ENCODE measurements at places on chromosomes 12 and 14. TPM values are rescaled to one million over a fixed set of nuclear protein-coding genes. Genes with fewer than 3 reads are reported as not detected.
A peak's percentile ranks its signal among the peaks of the same experiment; 100 is the strongest.

DNA sequence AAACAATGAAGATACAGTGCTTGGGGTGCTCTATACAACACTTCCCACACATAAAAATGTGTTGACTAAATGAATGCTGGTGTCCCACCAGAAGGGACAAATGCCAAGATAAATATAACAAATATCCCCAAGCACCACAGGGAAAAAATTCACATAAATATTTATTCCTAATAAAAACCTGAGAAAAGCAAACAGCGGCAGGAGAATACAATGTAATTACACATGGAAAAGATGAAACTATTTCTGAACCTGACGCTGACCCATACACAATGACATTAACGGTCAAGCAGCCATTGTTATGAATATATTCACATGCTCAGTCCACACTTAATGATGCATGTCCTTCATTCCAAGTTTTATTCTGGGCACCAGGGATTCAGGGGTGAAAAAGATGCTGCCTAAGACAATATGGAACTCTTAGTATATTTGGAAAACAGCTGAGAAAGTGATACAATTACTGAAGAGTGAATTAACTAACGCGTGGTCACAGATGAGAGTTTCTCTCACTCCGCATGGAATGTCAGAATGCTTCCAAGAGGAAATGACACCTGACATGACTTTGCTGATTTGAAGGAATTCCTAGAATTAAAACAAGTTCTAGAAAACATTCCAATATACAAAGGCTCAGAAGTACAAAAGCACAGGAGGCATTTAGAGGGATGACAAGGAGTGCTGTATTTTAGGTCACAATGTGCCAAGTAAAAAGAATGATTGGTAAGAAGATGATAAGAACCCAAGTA is 27.9 kb upstream of the PTPRR start:
- no peak for DNase-seq
- H3K4me1 ChIP-seq = no peaks in the 10 kb centered on the region
- no peak overlapping the region for H3K4me3 ChIP-seq
- H3K27ac ChIP-seq = no peak overlapping the region

- H3K4me1 ChIP-seq = no peaks in the 10 kb centered on the region
- no peak overlapping the region for H3K27ac ChIP-seq
- H3K27me3 ChIP-seq = no peaks in the 10 kb centered on the region
- no peaks in the 10 kb centered on the region for H3K36me3 ChIP-seq
- H3K4me3 ChIP-seq = no peak overlapping the region
These were observed 6.5 kb upstream of the VRK1 start for GRCh38 chr14:96790706-96791105.

GRCh38 chr12:59963546-59963945 is 367.7 kb downstream of the SLC16A7 start:
- H3K4me3 ChIP-seq = no peak overlapping the region
- no peaks in the 10 kb centered on the region for H3K27me3 ChIP-seq
- no peak overlapping the region for H3K27ac ChIP-seq
- H3K4me1 ChIP-seq = no peaks in the 10 kb centered on the region
- H3K36me3 ChIP-seq = no peaks in the 10 kb centered on the region

DNA sequence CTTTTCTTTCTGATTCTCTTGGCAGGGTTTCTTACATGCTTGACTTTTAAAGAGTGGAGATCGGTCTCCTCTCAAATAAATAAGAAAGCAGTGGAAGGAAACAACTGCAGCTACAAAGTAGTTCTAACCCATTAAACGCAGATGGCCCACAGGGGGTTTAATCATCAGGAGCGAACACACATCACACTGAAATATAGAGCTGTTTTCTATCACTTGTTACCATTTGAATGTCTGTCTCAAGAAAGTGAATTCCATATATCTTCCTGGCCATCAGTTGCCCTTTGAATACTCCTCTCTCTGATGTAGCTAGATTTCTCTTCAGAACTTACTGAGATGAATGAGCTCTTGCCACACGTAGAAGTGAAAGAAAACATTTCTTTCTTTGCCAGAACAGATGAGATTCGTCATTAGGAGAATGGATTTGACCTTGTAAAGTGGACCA is 29.1 kb downstream of the ALX1 start:
- H3K4me1 ChIP-seq = no peaks in the 10 kb centered on the region
- H3K4me3 ChIP-seq = no peak overlapping the region
- no peak for DNase-seq
- no peaks in the 10 kb centered on the region for H3K36me3 ChIP-seq

- no peaks in the 10 kb centered on the region for H3K36me3 ChIP-seq
- H3K27me3 ChIP-seq = no peaks in the 10 kb centered on the region
- H3K4me1 ChIP-seq = no peaks in the 10 kb centered on the region
- H3K27ac ChIP-seq = no peak overlapping the region
- no peak for DNase-seq
These were observed 200.5 kb downstream of the STXBP6 start for GRCh38 chr14:24849471-24849870.

DNA sequence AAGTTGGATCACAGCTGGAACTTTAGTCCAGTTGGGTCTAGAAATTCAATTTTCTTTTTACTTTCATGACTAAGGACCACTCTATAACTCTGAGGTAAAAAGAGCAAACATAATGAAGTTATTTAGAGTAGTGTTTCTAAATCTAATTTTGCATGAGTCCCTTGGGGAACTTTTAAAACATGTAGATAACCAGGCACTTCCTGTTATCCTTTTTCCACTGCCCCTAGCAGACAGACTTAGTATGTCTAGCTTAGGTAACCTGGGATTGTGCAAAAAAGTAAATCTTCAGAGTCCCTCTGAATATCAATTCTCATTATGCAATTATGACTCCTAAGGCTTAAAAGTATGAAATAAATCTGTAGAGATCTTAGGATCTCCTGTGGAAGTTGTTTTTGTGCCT is 371.2 kb downstream of the DIO2 start:
- no peak overlapping the region for H3K4me3 ChIP-seq
- no peaks in the 10 kb centered on the region for H3K27me3 ChIP-seq
- DNase-seq = no peak
- no peaks in the 10 kb centered on the region for H3K4me1 ChIP-seq
- no peaks in the 10 kb centered on the region for H3K36me3 ChIP-seq
- H3K27ac ChIP-seq = no peak overlapping the region

DNA sequence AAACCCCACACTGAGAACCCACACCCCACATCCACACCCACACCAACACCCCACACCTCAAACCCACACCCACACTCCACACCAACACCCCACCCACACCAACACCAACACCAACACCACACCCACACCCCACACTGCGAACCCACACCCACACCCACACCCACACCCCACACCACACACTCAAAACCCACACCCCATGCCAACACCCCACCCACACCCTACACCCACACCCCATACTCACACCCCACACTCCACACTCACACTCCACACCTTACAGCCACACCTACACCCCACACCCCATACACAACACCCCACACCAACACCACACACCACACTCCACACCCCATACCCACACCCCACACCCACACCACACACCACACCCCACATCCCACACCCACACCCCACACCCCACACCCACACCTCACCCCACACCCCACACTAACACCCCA is 38.0 kb downstream of the TMEM120B start:
- no peaks in the 10 kb centered on the region for H3K27me3 ChIP-seq
- H3K36me3 ChIP-seq = no peaks in the 10 kb centered on the region
- H3K4me1 ChIP-seq = peaks cover 13% of the 10 kb centered on the region
- no peak overlapping the region for H3K4me3 ChIP-seq
- DNase-seq = no peak
- no peak overlapping the region for H3K27ac ChIP-seq

DNA sequence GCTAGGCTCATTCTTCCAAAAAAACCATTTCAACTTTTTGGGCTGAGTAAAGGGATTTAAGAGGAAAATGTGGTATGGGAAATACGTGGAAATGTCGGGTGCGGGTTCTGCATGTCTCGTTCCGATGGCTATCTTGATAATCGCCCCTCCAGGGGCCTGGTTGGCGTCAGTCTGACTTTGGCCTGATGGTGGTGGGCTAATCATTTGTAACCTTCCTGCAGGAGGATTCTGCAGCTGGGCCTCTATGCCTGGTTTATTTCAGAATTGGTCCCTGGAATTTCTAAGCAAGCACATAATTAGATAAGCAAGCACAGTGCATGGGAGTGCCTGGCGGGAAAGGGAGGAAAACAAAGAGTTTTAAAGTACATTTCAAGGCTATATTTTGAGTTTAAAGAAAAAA is 14.8 kb upstream of the SLC4A8 start:
- H3K27me3 ChIP-seq = no peaks in the 10 kb centered on the region
- H3K36me3 ChIP-seq = no peaks in the 10 kb centered on the region
- DNase-seq = no peak
- no peak overlapping the region for H3K4me3 ChIP-seq

DNA sequence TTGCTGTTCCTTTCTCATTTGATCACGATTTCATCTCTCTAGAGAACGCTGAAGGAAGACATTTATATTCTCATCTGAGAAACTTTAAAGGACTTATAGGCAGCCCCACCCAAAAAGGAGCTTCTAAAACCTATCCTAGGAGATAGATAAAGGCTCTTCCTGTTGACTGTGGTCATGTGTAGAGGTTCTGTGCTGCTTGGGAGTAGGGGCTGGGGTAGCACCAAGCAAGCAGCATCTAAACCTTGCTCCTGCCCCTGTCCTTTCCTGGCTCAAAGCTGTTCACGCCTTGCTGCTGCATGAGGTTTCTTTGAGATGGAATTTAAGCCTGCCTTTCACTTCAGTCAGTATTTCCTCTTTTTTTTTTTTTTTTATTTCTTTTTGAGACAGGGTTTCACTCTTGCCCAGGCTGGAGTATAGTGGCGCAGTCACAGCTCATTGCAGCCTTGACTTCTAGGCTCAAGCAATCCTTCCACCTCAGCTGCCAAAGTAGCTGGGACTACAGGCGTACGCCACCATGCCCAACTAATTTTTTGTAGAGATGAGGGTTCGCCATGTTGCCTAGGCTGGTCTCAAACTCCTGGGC is 41.4 kb downstream of the RAB35 start:
- no peaks in the 10 kb centered on the region for H3K36me3 ChIP-seq
- no peaks in the 10 kb centered on the region for H3K4me1 ChIP-seq
- no peaks in the 10 kb centered on the region for H3K27me3 ChIP-seq
- H3K4me3 ChIP-seq = no peak overlapping the region

GRCh38 chr12:58701536-58701935 is 218.8 kb downstream of the LRIG3 start:
- H3K36me3 ChIP-seq = no peaks in the 10 kb centered on the region
- no peak overlapping the region for H3K27ac ChIP-seq
- H3K4me1 ChIP-seq = no peaks in the 10 kb centered on the region
- DNase-seq = no peak

- no peak overlapping the region for H3K27ac ChIP-seq
- peak; percentile 63 for DNase-seq
- H3K4me1 ChIP-seq = peaks cover 7% of the 10 kb centered on the region
- no peak overlapping the region for H3K4me3 ChIP-seq
- H3K36me3 ChIP-seq = no peaks in the 10 kb centered on the region
- no peaks in the 10 kb centered on the region for H3K27me3 ChIP-seq
These were observed 28.8 kb upstream of the BHLHE41 start for GRCh38 chr12:26153421-26154154.

DNA sequence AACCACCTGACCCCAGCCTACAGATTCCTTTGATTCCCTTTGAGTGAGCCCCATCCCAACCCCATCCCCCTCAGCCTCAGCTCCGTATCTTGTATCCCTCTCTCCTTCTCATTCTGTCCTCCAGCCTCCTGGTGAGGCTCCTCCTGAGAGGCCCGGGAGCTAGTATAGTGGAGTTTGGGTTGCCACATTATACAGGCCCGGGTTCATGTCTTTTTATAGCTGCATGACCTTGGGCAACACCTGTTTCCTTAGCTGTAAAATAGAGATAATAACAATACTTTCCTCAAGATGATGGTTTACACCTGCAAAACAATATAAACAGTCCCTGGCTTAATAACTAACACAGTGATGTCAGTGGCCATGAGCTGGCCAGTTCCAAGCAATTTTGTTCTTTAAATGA is 89.8 kb downstream of the STAB2 start:
- no peak overlapping the region for H3K4me3 ChIP-seq
- H3K27ac ChIP-seq = no peak overlapping the region
- no peak for DNase-seq
- no peaks in the 10 kb centered on the region for H3K27me3 ChIP-seq

DNA sequence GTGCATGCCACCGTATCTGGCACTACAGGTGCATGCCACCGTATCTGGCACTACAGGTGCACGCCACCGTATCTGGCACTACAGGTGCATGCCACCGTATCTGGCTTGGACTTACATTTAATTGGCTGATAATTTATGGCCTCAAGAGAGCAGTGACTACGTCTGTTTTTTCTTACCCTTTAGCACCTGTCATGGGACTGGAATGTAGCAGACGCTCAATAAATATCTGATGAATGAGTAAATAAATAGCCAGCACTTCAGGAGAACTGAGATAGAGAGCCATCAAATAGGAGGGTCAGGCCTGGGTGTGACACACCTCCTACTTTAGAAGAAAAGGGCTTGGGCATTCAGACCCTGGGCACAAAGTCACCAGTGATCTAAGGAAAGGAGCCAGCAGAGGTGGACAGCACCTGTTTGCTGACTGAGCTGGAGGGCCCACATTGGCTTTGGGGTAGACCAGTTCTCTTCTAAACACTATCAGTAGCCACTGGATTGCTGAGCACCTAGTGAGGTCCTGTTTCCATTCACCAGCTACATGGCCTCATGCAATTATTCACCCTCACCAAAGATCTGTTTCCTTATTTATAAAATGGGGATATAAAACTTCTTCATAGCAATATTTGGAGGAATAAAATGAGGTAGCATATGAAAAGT is 50.1 kb downstream of the RFX4 start:
- H3K27me3 ChIP-seq = no peaks in the 10 kb centered on the region
- DNase-seq = no peak
- H3K4me3 ChIP-seq = no peak overlapping the region
- no peak overlapping the region for H3K27ac ChIP-seq
- no peaks in the 10 kb centered on the region for H3K4me1 ChIP-seq

DNA sequence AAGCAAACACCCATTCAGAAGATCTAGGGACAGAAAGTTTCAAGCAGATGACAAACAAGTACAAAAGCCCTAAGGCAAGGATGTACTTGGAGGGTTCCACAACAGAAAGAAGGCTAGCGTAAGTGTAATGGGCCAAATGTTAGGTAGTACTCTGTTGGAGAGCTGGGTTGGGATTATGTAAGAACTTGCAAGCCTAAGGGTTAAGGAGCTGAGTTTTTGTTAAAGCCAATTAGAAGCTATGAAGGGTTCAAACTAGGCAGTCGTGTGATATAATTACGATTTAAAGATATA is 41.4 kb downstream of the HECTD1 start:
- H3K4me3 ChIP-seq = no peak overlapping the region
- no peaks in the 10 kb centered on the region for H3K36me3 ChIP-seq
- DNase-seq = no peak
- H3K27ac ChIP-seq = no peak overlapping the region
- peaks cover 1% of the 10 kb centered on the region for H3K4me1 ChIP-seq

GRCh38 chr12:69348162-69348938 is at the start of gene LYZ:
LYZ (plus strand) TSS chr12:69348381; CDS start chr12:69348409, 28 bp downstream.
- H3K4me3 ChIP-seq = no peak within 1 kb of the TSS
- H3K27ac ChIP-seq = no peak within 1 kb of the TSS
- no peaks in the 10 kb centered on the region for H3K27me3 ChIP-seq
- H3K36me3 ChIP-seq = no peaks in the 10 kb centered on the region

RD3L gene
- not detected for polyA plus RNA-seq

AKAP3 gene
- polyA plus RNA-seq = 1.4 TPM

RHOJ gene
- polyA plus RNA-seq = 32.9 TPM

HOXC4 gene
- 7.9 TPM for polyA plus RNA-seq

OLR1 gene
- 0.10 TPM for polyA plus RNA-seq

HOTAIR gene
- 0.02 TPM for polyA plus RNA-seq

NTF3 gene
- 15.9 TPM for polyA plus RNA-seq

STRAP gene
- 91.4 TPM for polyA plus RNA-seq
